ENCODE measurements at places on chromosomes 6 and 20.

GRCh38 chr20:37801921-37802320 is 101.0 kb upstream of the VSTM2L start:
- DNase-seq: no peak

DNA sequence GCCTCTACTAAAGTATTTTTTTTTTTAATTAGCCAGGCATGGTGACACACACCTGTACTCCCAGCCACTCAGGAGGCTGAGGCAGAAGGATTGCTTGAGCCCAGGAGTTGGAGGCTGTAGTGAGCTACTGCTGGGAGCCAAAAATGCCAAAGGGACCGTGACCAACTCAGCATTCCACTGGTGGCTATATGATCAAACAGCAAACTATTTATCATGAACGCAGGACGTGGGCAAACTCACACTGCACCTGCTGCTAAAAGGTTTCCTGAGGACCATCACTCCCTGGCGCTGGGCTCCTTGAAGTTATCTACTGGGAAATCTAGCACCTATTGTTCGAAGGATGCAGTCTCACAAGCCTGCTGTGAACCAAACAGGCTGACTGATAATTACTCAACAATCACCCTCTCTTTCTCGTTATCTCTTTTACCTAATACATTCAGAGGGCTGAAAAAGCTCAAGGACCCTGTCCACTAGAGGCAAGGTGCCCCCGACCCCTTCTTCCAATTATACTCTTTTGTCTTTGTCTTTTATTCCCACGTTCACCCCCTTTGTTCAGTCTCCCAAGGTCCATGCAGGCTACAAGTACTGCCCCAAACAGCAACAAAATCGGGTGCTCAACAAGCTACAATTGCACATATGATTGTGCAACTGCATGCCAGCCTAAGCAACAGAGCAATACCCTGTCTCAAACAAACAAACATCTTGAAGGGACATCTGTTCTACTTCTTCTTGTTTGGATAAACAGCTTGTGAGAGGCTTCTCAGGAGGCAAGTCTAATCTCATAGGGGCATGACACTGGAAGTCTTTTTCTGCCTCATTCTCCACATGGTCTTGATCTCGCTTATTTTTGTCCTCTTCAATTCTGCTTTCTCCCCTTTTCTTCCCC is 47.7 kb upstream of the PLN start:
- no peak for DNase-seq

- DNase-seq: no peak
These were observed 68.1 kb downstream of the HFE start for GRCh38 chr6:26155061-26155930.

GRCh38 chr6:125252891-125253290 is 48.9 kb downstream of the HDDC2 start:
- DNase-seq: no peak

DNA sequence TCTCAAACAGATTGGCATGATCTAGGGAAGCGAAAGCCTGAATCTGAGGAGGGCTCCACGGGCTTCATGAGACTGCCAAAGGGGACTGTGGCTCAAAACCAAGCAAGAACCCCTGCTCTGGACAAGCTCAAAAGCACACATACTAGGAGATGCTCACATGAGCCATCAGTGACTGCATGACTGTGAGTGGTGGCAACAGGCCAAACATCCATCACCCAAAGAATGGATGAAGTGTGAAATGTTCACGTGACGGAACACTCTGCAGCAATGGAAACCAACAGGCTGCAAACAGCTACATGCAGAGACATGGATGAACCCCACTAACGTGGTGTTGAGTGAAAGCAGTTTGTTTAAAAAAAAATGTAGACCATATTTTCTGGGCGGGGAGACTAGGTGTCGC is 136.3 kb downstream of the PREX1 start:
- no peak for DNase-seq

GRCh38 chr20:41422953-41423352 is 56.3 kb upstream of the EMILIN3 start:
- DNase-seq: no peak

GRCh38 chr6:166032366-166033200 is 135.1 kb downstream of the TBXT start:
- no peak for DNase-seq

GRCh38 chr6:45320349-45320748 is 7.8 kb upstream of the RUNX2 start:
- no peak for DNase-seq

- DNase-seq: no peak
These were observed 10.8 kb downstream of the IPCEF1 start for GRCh38 chr6:154345811-154346210.

GRCh38 chr6:159540883-159541282 is 152.2 kb downstream of the SOD2 start:
- no peak for DNase-seq

GRCh38 chr6:106173124-106173879 is 87.2 kb downstream of the PRDM1 start:
- no peak for DNase-seq

DNA sequence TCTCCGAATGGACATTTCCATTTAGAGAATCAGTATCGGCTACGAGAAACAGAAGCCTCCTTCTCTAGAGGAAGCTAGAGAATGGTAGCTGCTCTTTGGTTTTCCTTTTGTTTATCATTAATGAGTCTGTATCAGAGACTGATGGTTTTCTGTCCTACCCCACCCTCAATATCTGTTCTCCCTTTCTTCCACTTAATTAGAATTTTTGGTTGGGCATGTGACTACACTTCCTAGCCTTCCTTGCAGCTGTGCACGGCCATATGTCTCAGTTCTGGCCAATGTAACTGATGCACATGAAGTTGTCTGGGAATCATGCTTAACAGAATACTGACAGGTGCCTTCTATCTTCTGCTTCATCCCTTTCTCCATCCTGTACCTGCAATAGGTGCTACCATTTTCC is 19.0 kb downstream of the RNF24 start:
- no peak for DNase-seq

DNA sequence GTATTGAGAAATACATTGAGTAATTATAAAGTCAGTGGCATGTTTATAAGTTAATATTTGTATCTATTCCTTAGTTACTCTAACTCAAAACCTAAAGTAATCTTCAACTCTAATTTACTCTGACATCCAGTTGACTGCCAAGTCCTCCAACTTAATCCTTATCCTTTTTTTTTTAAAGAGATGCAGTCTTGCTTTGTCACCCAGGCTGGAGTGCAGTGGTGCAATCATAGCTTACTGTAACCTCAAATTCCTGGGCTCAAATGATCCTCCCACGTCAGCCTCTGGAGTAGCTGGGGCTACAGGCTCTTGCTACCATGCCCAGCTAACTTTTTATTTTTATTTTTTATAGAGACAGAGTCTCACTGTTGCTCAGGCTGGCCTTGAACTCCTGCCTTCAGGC is 24.4 kb downstream of the PTPN1 start:
- DNase-seq: no peak

GRCh38 chr6:46059608-46060007 is 43.9 kb upstream of the CLIC5 start:
- DNase-seq: no peak

- no peak for DNase-seq
These were observed 151.1 kb downstream of the KHDC1L start for GRCh38 chr6:73074175-73074574.

DNA sequence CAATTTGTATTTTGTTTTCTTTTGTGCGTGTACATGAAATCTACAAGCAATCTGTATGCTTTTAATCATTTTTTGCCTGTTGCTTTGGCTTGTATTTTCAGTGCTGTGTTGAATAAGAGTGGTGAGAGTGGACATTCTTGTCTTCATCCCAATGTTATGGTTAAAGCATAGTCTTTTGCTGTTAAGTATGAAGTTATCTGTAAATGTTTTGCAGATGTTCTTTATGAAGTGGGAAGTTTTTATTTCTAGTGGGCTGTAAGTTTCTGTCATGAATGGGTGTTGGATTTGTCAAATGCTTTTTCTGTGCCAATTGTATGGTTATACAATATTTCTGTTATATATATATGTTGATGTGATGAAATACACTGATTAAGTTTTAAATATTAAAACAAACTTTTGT is 24.2 kb downstream of the ZKSCAN3 start:
- DNase-seq: no peak

DNA sequence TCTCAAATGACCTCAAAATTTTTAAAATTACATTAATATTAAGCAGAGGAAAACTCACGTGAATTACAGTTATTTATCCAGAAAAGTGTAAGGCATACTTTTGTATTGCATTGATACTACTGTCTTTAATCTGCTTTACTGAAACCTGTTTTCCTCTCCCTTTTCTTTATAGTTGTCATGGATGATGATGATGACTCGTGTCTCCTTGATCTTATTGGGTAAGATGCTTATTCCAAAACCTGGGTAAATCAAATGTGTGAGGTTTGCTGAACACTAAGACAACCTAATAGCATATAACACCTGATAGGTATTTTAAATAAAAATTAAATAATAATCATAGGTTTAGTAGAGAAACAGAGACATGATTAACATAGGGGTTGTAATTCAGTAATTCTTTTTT is 40.0 kb downstream of the BICRAL start:
- DNase-seq: no peak

Data from stimulated activated CD8-positive, alpha-beta memory T cell treated with anti-CD3 and anti-CD28 coated beads, Interleukin-15, amount 100 ng/mL, for 48 hours (primary cell).